ENCODE measurements at places on chromosomes 1 and 21. TPM values are rescaled to one million over a fixed set of nuclear protein-coding genes. Genes with fewer than 3 reads are reported as not detected.

The ZFP69B gene
- 8.3 TPM for total RNA-seq

The GPR25 gene
- not detected for total RNA-seq

The CD53 gene
- 191 TPM for total RNA-seq

The CITED4 gene
- total RNA-seq, result 4.3 TPM

The C2CD4D gene
- total RNA-seq, result 0.76 TPM
